Renal cortex interstitium (tissue), 15 donors: ENCODE measurements at places on chromosomes 6 and 20.

DNA sequence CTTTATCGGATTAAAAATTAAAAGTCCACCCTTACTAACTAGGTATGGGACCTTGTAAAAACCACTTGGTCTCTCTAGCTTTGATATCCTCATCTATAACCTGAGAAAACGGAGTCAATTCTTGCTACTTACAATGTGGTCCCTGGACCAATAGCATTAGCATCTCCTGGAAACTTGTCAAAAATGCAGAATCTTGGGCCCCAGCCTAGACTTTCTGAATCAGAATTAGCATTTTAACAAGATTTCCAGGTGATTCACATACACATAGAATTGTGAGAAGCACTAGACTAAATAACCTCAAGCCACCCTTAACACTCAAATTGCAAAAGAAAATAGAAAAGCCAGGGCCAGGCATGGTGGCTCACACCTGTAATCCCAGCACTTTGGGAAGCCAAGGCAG lies 96.6 kb downstream of the RNGTT start:
- DNase-seq = no peak

- DNase-seq = no peak
Measured at GRCh38 chr6:12355354-12355753, 65.2 kb downstream of the EDN1 start.

- peak; percentile 91 for DNase-seq
Measured at GRCh38 chr6:90216072-90216977, 80.3 kb downstream of the BACH2 start.

DNA sequence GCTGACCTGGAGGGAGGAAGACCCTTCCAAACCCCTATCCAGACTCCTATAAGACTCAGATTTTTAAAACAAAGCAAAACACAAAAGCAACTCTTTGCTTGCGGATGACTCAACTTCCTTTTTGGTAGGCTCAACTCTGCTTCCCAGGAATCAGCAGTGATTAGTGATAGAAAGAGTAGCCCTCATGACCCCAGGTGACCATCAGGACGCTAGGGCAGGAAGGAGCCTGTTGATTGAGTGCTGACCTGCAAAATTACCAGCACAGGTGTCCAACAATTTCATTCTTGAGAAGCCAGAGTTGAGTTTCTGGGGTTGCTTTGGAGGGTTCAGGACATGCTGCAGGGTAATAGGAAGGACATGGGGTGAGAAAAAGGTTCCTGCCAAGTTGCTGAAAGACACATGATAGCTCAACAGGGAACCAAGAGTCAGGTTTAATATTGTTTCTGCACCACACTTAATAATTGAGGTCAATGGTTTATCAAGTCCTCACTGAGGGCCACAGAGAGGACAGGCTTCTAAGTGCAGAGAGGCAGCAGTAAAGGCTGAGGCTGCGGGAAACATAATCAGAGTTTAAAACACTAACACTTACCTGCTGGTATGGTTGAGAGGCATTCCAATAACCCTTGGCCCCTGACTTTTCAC lies 67.4 kb upstream of the BMP2 start:
- no peak for DNase-seq

DNA sequence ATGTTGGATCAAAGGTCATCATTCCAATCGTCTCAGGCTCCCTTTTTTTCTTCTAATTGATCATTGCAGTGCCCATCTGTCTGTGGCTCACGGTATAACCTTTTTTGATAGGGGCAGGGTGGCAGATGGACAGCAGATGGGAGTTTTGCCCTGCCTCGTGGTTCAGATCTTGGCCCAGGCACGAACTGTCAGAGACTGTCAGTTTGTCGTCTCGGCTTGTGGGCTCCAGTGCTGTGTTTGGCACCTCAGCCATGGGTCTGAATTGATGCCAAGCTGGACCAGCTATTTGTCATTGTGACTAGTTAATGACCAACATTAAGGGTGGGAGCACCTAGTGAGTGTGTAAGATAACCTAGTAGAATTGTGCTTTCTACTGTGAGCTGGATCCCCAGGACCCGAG lies 197.6 kb downstream of the PRL start:
- DNase-seq = no peak

- no peak for DNase-seq
Measured at GRCh38 chr6:92568541-92568940, 850.8 kb downstream of the EPHA7 start.

DNA sequence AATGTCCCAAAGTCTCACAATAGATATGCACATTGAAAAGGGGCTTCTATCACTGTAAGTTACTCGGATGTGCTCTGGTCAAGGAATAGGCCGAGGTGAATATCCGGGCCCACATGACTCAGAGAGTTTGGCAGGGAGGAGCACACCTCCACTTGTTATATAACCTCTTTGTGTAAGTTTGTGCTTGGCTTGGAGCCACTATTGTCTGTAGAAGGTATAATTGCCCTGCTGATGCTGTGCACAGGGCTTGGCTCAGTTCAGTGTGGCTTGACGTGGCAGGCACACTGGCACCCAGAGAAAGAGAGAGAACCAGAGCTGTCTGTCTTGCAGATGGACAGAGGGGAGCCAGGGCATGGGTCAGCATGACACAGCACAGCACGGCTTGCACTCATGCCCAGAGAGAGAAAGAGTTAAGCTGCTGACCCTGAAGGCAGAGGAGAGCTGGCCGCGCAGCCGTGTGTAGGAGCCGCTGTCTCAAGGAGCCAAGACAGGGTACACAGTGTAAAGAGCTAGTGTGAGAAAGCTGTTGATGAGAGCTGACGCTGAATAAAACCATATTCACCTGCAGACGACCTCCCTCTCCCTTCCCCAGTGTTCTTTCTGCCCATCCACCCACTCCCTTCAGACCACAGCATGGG lies 482.5 kb downstream of the C6orf118 start:
- DNase-seq = no peak

DNA sequence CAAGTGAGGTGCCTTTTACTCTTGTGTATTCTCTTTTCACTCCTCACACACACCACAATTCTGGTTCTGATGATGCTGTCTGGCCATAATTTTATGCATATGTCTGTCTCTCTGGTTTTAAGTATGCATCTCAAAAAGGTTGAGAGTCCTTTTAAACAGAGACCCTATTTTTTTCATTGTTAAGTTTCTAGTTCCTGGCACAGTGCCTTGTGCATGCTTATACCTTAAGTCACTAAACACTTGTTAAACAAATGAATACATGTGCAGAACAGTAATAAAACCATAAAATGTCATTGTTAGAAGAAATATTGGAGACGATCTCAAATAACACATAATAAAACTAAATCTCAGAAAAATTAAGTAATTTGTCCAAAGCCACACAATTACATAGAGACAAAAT lies 7.9 kb downstream of the ROS1 start:
- no peak for DNase-seq

- DNase-seq = no peak
Measured at GRCh38 chr20:64011366-64011779, 24.6 kb upstream of the C20orf204 start.

DNA sequence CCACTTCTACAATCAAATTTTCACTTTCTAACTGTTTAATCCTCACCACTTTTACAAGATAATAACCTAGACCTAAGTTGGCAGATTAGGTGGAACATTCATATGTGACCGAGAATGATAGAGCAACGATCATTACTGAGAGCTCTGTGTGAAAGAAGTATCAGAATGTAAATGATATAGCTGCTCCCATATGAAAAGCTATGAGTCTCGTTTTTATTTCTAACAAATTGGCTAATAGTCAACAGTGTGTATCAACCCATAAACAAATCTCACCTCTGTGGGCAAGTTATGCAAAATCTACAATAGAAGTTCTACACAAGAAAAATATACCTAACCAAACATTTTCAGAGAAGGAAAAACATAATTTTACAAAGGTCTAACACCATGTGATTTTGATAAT lies 3.7 kb downstream of the LGSN start:
- DNase-seq = no peak

GRCh38 chr20:41837669-41838224 lies 219.6 kb upstream of the CHD6 start:
- DNase-seq = no peak

DNA sequence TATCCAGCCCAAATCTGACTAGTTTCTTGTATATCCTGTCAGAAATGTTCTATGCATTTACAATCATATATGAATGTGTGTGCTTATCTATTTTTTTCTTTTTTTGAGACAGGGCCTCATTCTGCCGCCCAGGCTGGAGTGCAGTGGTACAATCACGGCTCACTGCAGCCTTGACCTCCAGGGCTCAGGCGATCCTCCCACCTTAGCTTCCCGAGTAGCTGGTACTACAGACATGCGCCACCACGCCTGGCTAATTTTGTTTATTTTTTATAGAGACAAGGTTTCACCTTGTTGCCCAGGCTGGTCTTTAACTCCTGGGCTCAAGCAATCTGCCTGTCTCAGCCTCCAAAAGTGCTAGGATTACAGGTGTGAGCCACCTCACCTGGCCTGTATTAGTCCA lies 3.0 kb upstream of the RAB44 start:
- DNase-seq = no peak

- DNase-seq = peak; percentile 69
Measured at GRCh38 chr6:24357336-24358218, at the start of gene DCDC2. Gene DCDC2 (minus strand): TSS chr6:24358059. CDS start chr6:24357750, 309 bp downstream.

DNA sequence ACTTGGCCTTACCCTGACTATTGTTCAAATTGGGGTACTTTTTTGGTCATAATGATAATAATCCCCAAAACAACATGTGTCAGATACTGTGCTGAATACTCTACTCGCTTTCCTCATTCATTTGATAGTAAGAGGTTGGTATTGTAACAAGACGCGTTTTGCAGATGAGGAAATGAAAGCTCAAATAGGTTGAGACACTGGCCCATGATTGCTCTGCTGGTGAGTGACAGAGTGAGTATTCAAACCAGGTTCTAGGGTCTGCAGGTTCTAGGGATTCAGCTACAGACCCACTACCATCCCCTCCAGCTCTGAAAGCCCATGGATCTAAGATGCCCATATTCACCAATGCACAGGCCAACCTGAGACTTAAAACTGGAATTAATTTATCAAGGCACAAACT lies 1.3 kb upstream of the ENPP4 start:
- DNase-seq = no peak

- no peak for DNase-seq
Measured at GRCh38 chr6:39224523-39225182, 4.6 kb downstream of the KCNK5 start.

GRCh38 chr6:154448448-154449096 lies 61.9 kb downstream of the CNKSR3 start:
- no peak for DNase-seq

GRCh38 chr20:37236462-37236861 lies 25.2 kb downstream of the GHRH start:
- DNase-seq = no peak

- DNase-seq = no peak
Measured at GRCh38 chr6:113560376-113560775, 296.8 kb upstream of the MARCKS start.

GRCh38 chr20:37414224-37415035 lies 68.5 kb downstream of the SRC start:
- DNase-seq = no peak

DNA sequence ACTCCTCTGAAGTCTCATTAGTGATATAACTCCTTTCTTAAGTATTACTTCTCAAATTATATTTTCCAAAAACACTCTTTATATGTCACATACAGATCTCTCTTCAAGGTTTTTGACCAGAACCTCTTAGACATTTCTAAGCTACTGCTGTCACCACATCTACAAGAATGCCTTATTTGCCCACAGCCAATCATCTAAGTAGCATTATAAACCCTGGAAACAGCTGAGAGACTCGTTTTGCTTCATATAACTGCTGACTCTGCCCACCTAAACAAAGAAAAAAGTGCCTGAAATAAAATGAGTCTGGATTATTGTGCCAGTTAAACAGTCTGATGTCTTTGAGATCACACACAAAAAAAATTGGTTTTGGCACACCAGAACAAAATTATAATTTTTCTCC lies 165.9 kb downstream of the COL9A1 start:
- no peak for DNase-seq

DNA sequence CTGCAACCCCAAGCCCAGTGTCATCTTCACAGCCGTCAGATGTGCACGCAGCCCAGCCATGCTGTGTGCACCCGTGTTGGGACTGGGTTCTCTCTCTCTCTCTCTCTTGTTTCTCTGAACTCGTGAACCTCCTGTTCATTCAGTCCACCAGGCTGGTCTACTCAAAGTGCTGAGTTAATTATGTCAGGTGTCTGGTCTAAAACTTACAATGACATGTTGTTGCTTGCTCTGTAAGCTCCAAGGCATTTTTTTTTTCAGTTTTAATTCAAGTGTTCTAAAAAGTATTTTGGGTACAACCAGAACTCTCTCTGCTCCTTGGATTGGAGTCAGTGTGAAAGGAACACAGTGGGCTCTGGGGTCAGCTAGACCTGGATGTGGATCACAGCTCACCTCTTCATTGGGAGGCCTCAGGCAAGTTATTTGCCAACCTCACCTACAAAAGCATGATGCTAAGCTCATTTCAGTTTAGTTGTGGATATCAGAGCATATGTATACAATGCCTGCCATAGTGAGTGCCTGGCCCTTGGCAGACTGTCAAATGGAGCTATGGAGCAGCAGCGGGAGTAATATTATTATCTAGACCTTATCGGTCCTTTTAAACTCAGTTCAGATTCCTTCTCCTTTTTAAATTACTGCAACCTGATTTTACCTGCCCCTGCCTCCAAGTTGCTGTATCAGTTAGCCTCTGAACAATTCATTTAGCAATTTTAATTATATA lies 59.5 kb downstream of the PLEKHG1 start:
- DNase-seq = no peak

DNA sequence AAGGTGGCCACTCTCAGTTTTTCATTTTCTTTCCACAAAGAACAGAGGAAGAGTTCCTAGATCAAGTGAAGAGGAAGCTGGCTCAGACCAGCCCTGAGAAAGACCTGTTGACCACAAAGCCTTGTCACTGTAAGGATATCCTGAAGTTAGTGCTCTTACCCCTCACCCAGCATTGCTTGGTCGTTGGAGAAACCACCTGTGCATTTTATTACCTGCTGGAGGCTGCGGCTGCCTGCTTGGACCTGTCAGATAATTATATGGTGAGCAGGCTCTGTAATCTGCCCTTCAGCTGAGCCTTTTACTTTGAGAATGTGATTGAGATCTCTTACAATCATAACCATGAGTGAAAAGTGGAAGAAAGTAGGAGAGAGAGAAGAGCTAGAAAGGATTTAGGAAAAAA lies 21.9 kb downstream of the TREML1 start:
- no peak for DNase-seq

- no peak for DNase-seq
Measured at GRCh38 chr20:16292226-16292880, 280.9 kb downstream of the KIF16B start.

DNA sequence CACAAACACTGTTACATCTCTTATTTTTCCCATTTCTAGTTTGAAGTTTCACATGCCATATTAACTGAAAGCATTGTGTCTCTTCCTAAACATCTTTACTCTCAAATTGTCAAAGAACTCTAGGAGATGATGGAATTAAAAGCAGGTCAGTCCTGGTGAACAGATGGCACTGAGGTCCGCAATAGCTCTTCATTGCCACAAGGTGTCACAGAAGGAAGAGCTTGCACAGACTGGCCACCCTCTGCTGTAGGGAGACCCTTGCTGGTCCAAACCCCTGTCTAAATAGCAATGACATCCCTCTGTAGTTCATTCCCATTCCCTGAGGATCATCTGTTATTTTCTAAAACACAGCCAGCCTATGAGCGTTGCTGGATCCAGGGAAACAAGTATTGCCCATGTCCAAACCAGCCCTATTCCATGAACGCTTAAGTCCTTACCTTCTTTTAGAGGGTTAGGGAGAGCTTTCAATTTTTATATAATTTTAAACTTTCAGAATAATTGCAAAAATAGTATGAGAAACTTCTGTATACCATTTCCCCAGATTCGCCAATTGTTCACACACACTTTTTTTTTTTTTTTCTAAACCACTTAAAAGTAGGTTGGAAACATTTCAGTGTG lies 10.1 kb upstream of the HDAC2 start:
- DNase-seq = no peak
